ENCODE measurements at places on chromosomes 7 and 10.

- DNase-seq, result no peak
- no peak overlapping the region for H3K4me3 ChIP-seq
- no peaks in the 10 kb centered on the region for H3K36me3 ChIP-seq
- peaks cover 14% of the 10 kb centered on the region for H3K4me1 ChIP-seq
- no peak overlapping the region for H3K27ac ChIP-seq
Measured at GRCh38 chr10:77529050-77529576, 108.5 kb downstream of the KCNMA1 start.

GRCh38 chr7:133783276-133783675 is 343.9 kb upstream of the LRGUK start:
- no peaks in the 10 kb centered on the region for H3K36me3 ChIP-seq
- H3K27ac ChIP-seq, result no peak overlapping the region
- H3K4me3 ChIP-seq, result no peak overlapping the region
- H3K27me3 ChIP-seq, result no peaks in the 10 kb centered on the region
- no peak for DNase-seq

DNA sequence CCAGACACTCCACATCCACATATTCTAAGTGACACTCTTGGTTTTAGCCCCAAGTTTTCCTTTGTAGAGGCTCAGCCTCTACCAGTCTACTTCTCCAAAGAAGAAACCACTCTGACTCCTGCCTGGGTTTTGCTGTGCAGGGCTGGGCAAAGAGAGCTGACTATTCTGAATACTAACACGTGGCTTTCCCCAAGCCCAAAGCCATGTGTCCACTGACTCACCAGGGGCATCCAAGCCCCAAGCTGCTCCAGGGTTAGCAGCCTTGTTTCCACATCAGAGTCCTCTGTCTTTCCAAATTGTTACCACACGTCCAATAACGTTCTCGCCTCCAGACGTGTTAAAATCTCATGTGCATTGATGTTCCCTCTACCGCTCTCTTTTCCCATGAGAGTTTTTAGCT is 8.7 kb downstream of the GALNTL5 start:
- H3K27me3 ChIP-seq, result no peaks in the 10 kb centered on the region
- no peak for DNase-seq
- H3K4me3 ChIP-seq, result no peak overlapping the region
- no peaks in the 10 kb centered on the region for H3K36me3 ChIP-seq
- no peak overlapping the region for H3K27ac ChIP-seq

DNA sequence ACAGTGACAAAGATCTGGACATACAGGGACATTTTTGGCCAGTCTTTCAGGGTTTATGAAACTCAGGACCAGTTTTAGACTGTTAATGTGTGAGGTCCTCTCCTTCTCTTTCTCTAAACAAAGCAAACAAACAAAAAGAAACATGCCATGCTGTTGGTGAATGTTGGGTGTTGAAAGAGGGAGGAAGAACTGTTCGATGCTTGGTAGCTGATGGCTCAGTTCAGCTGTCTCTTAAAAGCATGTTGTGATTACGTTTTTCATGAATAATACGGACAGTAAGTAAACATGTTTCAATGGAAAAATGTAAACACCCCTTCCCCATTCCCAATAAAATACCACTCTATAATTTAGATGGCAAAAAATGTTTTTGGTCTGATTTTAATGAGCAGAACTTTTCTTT is 219.1 kb downstream of the SEC23IP start:
- no peaks in the 10 kb centered on the region for H3K36me3 ChIP-seq
- no peak overlapping the region for H3K27ac ChIP-seq
- no peaks in the 10 kb centered on the region for H3K27me3 ChIP-seq
- H3K4me1 ChIP-seq, result no peaks in the 10 kb centered on the region

- peaks cover 4% of the 10 kb centered on the region for H3K4me1 ChIP-seq
- no peak overlapping the region for H3K4me3 ChIP-seq
- no peaks in the 10 kb centered on the region for H3K27me3 ChIP-seq
- H3K27ac ChIP-seq, result no peak overlapping the region
- H3K36me3 ChIP-seq, result no peaks in the 10 kb centered on the region
Measured at GRCh38 chr10:97034958-97035769, 150.6 kb downstream of the SLIT1 start.

GRCh38 chr7:151451626-151452571 is 12.0 kb upstream of the CRYGN start:
- no peaks in the 10 kb centered on the region for H3K4me1 ChIP-seq
- H3K27ac ChIP-seq, result no peak overlapping the region
- DNase-seq, result no peak
- no peaks in the 10 kb centered on the region for H3K36me3 ChIP-seq
